ENCODE measurements at places on chromosomes 5 and 9.
A peak's percentile ranks its signal among the peaks of the same experiment; 100 is the strongest.

DNA sequence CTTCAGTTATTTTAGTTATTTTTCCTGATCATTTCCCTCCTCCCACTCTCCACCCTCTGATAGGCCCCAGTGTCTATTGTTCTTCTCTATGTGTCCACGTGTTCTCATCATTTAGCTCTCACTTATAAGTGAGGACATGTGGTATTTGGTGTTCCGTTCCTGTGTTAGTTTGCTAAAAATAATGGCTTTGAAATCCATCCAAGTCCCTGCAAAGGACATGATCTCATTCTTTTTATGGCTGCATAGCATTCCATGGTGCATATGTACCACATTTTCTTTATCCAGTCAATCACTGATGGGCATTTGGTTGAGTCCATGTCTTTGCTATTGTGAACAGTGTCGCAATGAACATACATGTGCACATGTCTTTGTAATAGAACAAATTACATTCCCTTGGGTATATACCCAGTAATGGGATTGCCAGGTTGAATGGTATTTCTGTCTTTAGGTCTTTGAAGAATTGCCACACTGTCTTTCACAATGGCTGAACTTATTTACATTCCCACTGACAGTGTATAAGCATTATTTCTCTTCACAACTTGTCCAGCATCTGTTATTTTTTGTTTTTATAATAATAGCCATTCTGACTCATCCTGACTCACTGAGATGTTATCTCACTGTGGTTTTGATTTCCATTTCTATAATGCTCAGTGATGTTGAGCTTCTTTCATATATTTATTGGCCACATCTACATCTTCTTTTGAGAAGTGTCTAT, 17.2 kb upstream of the DIRAS2 start:
- peak; percentile 83 for DNase-seq

DNA sequence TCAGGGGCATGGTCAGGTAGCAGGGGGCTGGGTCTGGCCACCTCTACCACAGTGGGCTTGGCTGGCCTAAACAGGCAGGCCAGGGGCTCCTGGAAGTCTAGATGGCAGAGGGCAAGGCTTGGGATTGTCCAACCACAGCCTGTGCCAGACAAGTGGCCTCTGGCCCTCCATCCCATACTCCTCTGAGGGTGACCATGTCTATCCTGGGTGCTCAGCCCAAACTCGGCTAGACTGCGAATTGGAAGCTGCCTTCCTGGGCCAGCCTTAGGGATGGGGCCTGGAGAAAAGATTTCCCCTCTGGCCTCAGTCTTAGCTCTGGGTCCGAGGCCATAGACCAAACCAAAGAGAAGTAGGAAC, 110.5 kb downstream of the PHF2 start:
- no peak for DNase-seq

- DNase-seq = no peak
Measured at GRCh38 chr9:108766626-108767161, 89.1 kb downstream of the ACTL7B start.

DNA sequence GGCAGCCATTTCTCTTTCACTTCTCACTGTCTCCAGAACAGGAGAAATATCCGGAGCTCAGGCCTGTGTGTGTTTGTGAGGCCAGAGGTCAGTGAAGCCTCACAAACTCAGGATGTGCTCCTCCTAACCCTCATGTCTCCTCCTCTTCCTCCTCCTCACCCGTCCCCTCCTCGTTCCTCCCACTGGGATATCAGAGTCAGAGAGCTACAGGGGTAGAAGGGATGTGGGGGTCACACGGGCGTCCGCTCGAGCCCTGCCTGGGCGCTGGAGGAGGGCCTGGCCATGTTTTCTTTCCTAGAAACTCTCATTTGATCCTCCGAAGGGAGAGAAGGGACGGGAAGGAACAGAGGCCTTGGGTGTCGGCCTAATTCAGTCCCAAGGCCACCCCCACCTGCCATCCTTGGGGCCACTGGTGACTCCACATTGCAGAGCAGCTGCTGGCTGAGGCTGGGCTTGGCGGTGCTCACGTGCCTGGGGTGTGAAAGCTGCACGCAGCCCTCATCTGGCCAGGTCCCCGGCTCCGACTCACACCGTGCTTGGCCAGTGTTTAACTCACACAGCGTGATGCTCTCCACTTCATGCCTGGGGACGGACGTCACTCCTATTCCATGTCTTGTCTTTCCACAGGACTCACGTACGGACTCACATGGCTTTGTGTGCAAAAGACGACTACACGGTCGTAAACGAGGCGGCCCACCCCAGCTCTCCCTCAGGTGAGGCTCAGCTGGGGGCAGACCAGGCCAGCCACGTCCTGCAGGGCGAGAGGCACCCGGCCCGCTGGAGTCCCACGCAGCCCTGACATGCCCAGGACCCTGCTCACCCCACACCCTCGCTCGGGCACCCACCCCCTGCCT, 22.6 kb upstream of the SLC6A19 start:
- no peak for DNase-seq

DNA sequence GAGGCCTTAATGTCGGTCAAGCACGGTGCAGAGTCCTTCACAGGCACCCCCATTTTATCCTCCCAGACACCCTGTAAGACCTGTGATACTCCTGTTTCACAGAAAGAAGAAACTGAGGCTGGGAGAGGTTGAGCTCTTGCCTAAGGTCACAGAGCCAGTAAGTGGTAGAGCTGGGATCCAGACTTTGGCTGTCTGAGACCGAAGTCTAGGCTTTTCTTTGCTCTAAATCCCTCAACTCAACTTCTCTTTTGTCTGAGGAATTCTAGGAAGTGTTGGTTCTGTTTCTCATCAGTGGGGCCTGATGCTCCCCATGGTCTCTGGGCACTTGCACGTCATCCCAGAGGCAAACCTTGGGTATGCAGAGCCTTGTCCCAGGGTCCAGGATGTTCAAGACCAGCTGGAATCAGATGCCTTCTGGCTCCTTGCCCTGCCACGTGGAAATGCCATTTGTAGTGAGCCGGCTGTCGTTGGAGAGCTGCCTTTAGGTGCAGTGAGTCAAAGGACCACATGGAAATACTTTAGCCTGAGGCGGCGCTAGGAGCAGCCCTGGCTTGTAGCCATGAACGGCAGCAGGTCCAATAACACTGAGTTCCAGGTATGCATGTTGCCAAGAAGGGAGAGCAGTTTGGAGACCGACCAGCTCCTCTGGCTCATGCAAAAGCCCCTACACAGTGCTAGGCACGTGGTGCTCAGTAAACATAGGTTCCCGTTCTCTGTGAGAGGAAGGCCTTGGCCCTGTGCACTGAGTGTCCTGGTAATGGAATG, 9.2 kb downstream of the DCANP1 start:
- DNase-seq = peak; percentile 74

DNA sequence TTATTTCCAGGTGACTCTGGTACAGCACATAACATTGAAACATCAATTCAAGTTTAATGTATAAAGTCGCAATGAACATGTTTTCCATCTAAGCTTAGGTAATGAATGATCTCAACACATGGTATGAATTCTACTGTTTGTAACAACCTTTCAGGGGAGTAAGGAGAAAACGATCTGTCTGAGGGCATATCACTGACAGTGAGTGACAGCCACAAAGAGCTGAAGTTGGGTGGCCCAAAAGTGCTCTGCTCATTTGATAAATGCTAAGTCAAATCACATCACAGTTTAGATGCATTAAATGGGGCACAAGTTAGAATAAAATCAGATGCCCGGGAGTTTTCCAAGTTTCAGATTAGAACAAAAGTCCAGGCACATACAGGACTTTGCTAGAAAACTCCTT, 1.2 kb downstream of the FANCC start:
- no peak for DNase-seq

All from MCF 10A (cell line).